CD4-positive, alpha-beta T cell treated with Interleukin-17A for 1 hour (primary cell): ENCODE measurements at places on chromosomes 3 and 15.

GRCh38 chr3:153173758-153174516 lies 11.9 kb downstream of the RAP2B start:
- peak; percentile 38 for DNase-seq

- DNase-seq: no peak
These were observed 14.2 kb upstream of the ICE2 start for GRCh38 chr15:60493166-60493565.

- DNase-seq: peak; percentile 21
These were observed 693 bp downstream of the CD200 start for GRCh38 chr3:112333381-112334317.

DNA sequence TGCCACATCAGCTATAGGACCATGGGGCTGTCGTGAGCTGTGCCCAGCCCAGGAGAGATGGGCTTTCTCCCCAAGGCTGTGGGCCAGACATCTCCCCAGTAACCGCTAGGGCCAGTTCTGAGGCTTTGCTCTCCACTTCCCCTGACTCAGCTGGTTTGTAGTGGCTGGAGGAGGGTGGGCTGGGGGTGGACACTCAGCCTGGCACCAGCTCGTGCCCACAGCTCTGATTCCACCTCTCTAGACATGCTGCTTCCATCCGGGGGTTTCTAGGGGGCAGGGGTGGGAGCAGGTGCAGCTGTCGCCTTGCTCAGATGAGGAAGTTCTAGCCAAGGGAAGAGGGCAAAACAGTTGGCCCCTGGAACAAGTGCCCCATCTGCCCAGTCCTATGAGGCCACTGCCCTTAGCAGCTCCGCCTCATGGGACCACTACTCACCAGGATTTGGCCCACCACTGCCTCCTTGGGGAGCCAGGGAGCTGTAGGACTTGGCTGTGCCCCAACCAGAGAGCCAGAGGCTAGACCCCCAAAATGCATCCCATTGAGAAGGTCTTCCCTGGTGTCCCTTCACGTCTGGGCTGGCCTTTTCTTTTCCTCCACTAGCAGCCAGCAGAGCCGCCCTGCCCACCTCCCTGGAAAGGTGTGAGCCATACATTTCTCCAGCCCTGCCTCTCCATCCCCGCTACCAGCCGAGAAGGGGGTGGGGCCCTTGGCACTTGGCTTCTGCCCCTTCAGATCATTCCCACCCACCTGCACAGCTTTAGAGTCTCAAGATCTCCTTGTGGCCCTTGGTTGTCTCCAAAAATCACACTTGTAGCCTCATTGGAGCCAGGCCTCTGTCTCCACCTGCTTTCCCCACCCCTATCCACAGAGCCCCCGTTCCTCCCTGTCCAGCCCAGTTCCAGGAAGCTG lies 9.9 kb downstream of the GLYCTK start:
- DNase-seq: no peak

DNA sequence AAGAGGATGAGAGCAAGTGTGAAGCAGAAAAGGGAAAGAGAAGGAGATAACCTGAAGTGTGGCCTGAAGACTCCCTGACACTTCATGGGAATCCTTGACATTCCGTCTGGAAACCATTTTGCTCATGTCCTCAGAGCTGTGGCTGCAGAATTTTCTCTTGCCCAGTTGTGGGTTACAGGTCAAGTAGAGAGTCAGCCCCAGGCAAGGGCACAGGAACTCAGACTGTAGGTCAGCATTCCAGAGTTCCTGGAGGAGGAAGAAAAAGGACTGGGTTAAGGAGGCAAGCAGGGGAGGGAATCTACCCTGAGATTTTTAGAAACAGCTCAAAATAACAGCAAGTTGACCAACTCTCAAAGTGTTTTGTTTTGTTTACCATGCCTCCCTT lies 4.1 kb upstream of the THSD4 start:
- DNase-seq: no peak

DNA sequence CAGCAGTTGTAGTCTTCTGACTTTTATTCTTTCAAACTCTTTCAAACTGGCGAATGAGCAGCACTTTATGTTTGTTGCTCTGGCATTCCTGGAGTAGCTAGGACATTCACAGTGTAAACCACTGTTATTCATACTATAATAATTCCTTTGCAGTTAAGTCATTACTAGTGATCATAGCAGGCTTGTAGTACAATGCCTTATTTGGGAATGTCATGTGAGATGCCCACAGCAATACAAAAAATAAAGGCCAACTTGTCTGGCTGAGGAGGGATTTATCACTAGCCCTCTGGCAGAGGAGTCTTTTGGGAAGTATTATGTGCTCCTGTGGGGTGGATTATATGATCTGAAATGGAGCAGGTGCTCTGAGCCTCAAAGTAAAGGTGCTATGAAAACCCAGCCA lies 197.2 kb downstream of the VGLL3 start:
- DNase-seq: no peak

GRCh38 chr3:41307065-41307464 lies 107.8 kb downstream of the CTNNB1 start:
- DNase-seq: no peak

DNA sequence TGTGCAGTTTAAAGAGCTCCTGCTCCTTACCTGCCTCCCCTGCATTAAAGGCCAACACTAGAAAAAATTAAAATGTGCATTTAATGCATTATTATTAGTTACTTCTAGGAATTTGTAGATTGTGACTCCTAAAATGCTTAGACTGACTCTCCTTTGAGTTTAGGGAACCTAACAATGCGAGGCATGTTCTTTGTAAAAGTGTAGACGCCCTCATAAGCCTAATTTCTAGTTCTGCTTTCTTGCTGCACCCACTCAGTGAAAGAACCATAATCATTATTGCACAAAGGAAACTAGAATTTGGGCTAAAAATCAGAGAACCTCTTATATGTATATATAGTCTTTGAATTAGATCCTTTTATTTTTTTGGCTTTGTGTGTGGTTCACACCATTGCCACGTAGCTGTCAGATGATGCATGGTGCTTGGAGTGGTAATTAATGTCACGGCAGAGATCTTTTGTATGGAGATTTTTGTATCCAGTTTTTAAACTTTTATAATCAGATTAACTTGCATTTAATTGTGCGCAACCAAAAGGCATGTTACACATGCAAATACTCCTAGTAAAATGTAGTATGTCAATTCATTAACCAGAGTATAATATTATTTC lies 710 bp downstream of the ABHD10 start:
- no peak for DNase-seq

GRCh38 chr3:166270429-166270828 lies 433.2 kb upstream of the BCHE start:
- no peak for DNase-seq

- DNase-seq: no peak
These were observed 23.6 kb upstream of the LINGO1 start for GRCh38 chr15:77656294-77656693.

DNA sequence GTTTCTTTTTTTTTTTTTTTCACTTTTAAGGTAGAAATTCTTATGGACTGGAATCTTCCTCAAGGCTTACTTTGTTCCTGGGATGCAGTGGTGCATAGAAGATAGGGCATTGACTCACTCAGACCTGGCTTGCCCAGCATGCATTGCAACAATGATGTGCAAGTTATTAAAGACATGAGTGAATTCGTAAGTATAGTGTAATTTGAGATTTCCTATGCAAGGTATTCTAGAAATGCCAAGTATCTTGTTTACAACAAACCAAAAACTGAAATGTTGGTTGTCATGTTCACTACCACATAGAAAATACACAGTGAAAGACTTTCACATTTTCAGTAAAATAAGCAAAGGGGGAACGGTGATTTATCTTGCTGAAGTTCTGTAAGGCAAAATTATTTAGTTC lies 56.5 kb upstream of the FNDC3B start:
- DNase-seq: no peak

- DNase-seq: no peak
These were observed 228.5 kb downstream of the PTPRG start for GRCh38 chr3:61789861-61790260.
